ENCODE measurements at places on chromosomes 11 and 22.
A peak's percentile ranks its signal among the peaks of the same experiment; 100 is the strongest.

- no peak for DNase-seq
These were observed 119.9 kb downstream of the FEZ1 start for GRCh38 chr11:125376117-125376516.

DNA sequence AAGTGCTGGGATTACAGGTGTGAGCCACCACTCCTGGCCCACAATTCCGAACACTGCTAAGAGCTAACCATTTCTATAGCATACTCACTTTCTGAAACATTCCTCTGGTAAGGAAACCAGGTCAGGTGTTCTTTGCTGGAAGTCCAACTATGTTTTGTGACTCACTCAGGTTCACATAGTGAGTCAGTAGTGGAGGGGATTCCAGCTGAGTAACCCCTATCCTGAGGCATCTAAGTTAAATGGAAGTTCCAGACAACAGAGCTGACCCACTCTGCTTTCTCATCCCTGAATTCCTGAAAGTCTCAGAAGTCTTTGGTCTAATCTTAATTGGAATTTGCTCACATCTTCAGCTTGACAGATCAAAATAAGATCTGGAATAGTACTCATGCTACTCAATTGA, 3.0 kb upstream of the CHRNA10 start:
- DNase-seq, result no peak

- no peak for DNase-seq
These were observed 1282.1 kb downstream of the TBC1D22A start for GRCh38 chr22:48044487-48045060.

GRCh38 chr22:47380692-47381091, 618.2 kb downstream of the TBC1D22A start:
- DNase-seq, result no peak

DNA sequence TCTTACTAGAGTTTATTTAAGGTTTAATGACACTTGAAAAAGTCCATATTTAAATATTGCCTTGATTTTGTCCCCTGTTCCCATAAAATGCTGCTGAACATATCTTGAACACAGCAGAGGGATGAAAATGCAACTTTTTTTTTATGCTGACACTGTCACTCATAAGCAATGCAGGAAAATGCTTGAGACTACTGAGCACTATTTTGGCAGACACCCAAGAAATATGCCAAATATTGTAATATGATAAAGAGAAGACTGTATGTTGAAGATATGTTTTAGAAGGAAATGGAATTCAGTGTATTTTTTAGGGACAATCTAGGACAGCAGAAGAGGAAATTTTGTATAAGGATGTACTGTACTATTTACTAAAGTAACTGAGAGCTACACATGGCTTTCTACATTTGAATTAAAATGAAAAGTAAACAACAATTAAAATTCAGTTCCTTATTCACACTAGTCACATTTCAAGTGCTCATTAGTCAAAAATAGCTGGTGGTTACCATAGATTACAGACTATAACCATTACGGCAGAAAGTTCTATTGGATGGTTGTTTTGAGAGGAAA, 58.6 kb downstream of the LRRC4C start:
- DNase-seq, result no peak

- no peak for DNase-seq
These were observed 29.2 kb upstream of the DAGLA start for GRCh38 chr11:61650781-61651571.

DNA sequence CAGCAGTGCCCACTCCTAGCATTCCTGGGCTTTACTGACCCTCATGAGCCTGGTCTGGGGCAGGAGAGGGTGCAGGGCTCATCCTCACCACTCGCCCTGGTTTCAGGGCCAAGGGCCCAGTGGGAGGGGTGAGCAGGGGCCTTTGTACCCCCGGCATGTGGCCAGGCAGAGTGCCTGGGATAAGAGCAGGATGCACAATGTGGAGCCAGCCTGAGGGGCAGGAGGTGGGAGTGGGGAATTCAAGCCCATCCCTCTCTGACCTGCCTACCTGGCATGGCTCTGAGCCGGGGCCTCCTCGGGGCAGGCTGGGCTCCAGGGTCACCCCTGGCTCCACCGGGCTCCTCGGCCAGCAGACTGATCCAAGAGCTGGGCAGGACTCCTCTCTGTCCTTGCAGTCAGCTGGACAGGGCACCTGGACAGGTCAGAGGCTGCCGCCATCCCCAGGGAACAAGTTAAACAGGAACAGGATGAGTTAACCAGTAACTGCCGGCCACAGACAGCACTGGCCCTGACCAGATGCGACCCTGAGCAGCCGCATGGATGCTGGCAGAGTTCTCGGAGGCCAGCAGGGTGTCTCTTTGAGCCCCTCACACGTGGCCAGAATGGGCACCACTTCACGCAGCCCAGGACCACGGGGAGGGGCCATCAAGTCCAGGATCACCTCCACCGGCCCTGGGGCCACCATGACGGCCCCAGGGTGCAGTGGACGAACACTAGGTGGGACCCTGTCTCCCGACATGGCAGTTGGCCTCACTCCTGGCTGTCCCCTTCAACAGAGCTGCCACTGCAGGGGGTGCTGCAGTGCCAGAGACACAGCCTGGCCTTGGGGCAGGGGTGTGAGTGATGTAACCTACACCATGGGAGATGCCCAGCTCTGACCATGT, 5.0 kb downstream of the SIGIRR start:
- no peak for DNase-seq

DNA sequence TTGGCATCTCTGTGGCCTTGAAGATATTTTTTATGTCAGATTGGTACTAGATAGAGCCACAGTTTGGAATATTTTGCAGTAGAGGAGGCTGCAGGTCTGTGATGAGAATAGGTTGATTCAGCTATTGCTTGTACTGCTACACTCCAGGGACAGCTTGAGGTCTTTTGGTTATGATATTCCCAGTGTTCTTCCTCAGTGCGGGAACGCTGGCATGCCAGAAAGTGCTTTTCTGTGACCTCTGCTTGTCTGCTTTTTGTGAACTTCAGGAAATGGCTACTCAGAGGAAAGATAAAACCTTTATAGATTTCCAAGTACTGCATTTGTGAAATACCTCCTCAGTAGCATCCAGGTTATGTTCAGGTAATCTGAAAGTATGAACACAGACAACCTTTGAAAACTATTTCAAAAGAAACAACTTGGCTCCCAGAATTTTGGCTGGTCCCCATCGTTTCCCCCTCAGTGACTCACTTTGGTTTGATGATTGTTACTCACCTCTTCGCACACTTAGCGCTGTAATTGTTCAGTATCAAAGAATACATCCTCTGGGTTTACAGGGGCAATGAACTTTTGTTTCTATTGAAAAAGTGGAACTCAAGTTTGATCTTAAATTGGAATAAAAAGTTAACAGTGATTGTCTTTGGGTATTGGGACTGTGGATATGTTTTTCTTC, 191.4 kb downstream of the HIPK3 start:
- no peak for DNase-seq

- no peak for DNase-seq
These were observed 62.8 kb upstream of the CTTN start for GRCh38 chr11:70335511-70335910.

DNA sequence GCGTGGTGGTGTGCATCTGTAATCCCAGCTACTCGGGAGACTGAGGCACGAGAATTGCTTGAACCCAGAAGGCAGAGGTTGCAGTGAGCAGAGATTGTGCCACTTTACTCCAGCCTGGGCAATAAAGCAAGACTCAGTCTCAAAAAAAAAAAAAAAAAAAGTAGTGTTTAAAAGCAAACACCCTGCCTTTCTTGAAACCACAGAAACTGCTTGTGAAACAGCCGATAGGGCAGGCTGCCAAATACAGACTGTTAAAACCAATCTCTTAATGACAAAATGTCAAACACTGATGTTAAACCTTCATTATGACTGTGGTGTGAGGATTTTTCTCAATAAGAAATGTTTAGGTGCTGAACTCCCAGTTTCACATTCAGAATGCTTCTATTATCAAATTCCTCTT, 27.3 kb downstream of the MARK2 start:
- peak; percentile 71 for DNase-seq

GRCh38 chr22:17158568-17159503, at the start of gene HDHD5:
HDHD5 (minus strand) TSS chr22:17159277; CDS start chr22:17159251, 26 bp downstream.
- DNase-seq, result peak; percentile 85

DNA sequence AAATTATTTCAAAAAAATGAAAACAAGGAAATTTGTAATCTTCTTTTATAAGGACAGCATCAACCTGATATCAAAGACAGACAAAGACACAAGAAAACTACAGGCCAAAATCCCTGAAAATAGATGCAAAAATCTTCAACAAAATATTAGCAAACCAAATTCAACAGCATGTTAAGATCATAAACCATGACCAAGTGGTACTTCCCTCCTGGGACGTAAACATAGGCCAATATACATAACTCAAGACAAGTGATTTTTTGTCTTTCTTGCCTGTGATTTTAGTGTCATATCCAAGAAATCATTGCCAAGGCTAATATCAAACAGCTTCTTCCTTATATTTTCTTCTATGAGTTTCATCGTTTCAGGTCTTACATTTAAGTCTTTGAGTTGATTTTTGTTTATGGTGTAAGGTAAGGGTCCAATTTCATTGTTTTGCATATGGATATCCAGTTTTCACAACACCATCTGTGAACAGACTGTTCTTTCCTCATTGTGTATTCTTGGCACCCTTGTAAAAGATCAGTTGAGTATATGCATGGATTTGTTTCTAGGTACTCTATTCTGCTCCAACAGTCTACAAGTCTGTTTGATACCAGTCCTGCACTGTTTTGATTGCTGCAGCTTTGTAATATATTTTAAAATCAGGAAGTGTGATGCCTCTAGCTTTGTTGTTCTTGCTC, 50.0 kb downstream of the SBF2 start:
- no peak for DNase-seq

- no peak for DNase-seq
These were observed 3.8 kb upstream of the BUD13 start for GRCh38 chr11:116776522-116776984.

DNA sequence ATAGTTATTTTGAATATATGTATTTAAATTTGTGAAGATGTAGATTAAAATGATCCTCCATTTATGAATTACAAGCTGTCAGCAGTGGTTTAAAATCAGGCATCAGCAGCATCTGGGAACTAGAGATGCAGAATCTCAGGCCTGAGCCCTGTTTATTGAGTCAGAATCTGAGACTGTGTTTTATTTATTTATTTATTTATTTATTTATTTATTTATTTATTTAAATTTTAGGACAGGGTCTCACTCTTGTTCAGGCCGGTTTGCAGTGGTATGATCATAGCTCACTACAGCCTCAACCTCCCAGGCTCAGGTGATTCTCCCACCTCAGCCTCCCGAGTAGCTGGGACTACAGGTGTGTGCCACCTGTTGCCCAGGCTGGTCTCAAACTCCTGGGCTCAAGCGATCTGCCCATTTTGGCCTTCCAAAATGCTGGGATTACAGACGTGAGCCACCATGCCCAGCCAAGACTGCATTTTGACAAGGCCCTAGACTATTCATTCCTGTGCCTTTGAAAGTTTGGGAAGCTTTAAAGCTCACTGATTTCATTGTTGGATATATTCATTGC, 70.7 kb downstream of the PPP6R3 start:
- DNase-seq, result no peak

- DNase-seq, result no peak
These were observed 39.6 kb upstream of the WEE1 start for GRCh38 chr11:9533736-9534473.

GRCh38 chr11:83284501-83285150, 1.5 kb downstream of the CCDC90B start:
- no peak for DNase-seq

- no peak for DNase-seq
These were observed 7.2 kb downstream of the MUC5B start for GRCh38 chr11:1230121-1230455.

DNA sequence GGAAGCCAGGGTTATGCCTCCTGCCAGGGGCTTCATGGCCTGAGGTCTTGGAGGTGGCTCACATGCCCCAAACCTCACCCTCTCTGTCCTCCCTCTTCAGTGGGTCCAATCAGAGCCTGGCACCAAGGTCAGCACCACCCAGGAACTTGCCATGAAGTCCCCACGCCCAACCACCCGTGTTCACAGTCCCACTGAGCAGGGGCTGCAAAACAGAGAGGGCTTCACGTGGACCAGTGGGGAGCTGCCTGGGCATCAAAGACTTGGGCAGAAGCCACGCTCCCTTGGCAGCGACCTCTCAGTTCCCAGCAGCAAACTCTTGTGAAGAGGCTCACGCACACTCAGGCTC, 425.8 kb upstream of the B3GAT1 start:
- no peak for DNase-seq

GRCh38 chr22:37476389-37477329, 9.5 kb downstream of the MFNG start:
- DNase-seq, result no peak

GRCh38 chr11:104907521-104908185, 9.4 kb upstream of the CASP12 start:
- no peak for DNase-seq

DNA sequence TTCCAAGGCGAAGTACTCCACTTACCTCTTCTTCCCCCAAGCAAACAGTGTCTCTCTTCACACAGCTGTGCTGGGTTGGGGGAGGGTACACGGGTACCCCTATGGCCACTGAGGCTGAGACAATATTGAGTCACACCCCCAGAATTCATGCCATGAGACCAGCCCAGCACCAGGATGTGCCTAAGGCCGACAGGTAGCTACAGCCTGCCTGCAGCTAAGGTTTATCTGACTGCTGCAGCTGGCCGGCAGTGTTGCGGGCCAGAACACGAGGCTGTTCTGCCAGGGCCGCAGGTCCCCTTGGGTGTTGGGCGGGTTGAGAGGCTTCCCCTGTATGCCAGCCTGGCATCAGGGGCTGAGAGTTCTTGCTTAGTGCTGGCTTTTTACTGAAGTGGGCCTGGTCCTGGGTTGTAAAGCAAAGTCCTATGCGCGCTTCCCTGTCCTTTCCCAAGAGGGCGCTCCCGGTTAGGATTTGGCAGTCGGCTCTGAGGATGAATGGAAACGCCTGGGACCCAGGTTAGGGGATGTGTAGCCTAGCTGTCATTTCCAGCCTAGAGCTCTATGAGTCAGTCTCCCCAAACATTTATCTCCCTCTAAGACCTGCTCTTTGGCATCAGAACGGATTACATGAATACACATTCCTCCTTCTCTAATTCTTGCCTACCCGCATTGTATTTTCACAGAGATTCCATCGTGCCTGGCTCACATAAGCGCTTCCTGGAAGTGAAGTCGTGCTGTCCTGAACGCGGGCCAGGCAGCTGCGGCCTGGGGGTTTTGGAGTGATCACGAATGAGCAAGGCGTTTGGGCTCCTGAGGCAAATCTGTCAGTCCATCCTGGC, 7.1 kb downstream of the USP18 start:
- peak; percentile 22 for DNase-seq

- no peak for DNase-seq
These were observed 5.8 kb downstream of the ARL14EP start for GRCh38 chr11:30328681-30329080.

GRCh38 chr11:109729761-109730160, 307.8 kb downstream of the C11orf87 start:
- no peak for DNase-seq
